Activated CD8-positive, alpha-beta T cell treated with anti-CD3 and anti-CD28 coated beads, Interleukin-2, amount 10 ng/mL, durations not matched to agents 7 days and 5 days (primary cell): ENCODE measurements at places on chromosomes 2 and 18. TPM values are rescaled to one million over a fixed set of nuclear protein-coding genes. Genes with fewer than 3 reads are reported as not detected.

Gene WDFY1
- 41.5 TPM for total RNA-seq

GRCh38 chr2:45128580-45128997 is 119.3 kb upstream of the SIX2 start:
- no peak for DNase-seq

DNA sequence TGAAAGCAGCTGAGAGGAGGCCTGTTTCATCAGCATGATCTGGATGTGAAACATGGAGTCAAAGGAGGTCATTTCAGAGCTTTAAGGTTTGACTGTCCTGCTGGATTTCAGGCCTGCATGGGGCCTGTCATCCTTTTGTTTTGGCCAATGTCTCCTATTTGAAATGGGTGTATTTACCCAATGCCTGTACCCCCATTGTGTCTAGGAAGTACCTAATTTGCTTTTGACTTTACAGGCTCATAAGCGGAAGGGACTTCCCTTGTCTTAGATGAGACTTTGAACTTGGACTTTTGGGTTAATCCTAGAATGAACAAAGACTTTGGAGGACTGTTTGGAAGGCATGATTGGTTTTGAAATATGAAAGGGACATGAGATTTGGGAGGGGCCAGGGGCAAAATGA is 19.3 kb upstream of the CYP27C1 start:
- DNase-seq: no peak

Gene INHBB
- total RNA-seq: not detected

DNA sequence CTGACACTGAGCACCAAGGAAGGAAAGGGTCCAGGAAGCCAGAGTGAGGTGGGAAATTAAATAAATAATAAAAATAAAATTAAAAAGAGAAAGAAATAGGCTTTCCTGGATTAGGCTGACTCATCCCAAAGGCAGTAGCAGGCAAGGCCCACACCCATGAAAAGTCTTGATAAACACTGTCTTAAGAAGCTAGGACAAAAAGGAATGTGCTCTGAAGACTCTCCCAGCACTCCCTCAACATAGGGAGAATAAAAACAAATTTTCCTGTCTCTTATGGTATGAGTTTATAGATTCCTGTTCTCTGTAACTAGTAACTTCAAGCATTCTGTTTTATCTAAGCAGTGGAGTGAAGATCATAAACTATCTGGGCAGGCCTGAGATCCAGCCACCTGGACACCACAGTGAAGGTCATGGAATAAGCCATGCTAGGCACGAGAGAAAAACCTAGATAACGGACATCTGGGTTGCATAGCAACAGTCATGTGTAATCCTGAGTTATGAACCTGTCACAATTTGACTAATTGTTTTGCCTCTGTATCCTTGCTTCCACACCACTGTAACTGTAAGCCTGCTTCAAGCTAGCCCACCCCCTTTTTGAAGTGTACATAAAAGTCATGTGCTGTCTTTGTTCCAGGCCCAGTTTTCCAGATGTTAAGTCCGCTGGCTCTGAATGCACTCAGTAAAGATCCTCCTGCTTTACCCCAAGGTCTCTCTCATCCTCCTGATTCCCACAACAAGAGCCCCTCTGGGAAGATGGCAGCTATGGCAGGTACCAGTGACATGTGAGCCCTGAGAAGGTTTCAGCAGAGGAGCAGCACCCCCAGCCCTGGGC is 107.8 kb downstream of the NDUFA10 start:
- DNase-seq: no peak

DNA sequence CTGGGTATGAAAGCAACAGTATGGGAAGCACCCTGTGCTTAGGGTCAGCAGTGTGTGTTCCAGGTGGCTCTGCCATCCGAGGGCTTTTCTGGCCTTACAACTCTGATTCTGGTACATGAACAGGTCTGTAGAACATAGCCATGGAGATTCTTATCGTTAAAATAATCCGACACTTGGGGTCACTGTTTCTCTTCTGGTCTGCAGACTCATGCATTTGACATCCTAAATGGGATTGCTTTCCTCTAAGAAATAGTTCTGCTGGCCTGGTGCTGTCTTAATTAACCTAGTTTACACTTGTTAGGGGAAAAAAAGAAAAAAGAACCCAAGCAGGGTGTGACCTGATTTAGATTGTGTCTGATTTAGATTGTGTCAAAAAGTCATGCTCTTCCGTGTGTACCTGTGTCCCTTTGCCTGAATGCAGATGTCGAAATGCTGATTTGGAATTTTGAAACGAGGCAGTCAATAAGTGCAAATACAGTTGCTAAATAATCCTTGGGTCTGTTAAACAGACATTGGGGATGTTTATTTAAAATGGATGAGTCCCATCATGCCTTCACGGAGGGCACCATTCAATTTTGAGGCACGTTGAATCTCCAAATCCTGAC is 59.6 kb downstream of the TRPM8 start:
- DNase-seq: peak; percentile 53

GRCh38 chr2:163264341-163264740 is 425.8 kb upstream of the KCNH7 start:
- DNase-seq: no peak

DNA sequence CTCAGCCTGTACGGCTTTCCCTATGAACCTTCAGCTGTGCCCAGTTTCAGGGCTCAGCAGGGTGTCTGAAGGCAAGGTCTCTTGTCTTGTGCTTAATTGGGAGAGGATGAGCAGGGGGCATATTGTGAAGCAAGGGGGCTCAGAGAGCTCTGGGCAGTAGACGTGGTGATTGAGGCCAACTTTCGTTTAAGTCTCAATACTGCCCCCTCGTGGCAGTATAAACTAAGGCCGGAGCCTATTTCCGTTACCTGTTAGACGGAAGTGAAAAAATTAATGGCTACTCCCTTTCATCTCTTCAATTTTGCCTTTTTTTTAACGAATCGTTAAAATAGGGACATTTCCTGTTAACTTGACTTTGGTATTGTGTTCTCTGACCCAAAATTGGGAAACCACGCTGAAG is 193.4 kb downstream of the TDRD15 start:
- peak; percentile 49 for DNase-seq

GRCh38 chr2:151872463-151872862 is 44.2 kb upstream of the ARL5A start:
- no peak for DNase-seq

Gene ELOA2
- not detected for total RNA-seq

GRCh38 chr2:1730015-1730927 is 14.0 kb downstream of the PXDN start:
- DNase-seq: no peak

DNA sequence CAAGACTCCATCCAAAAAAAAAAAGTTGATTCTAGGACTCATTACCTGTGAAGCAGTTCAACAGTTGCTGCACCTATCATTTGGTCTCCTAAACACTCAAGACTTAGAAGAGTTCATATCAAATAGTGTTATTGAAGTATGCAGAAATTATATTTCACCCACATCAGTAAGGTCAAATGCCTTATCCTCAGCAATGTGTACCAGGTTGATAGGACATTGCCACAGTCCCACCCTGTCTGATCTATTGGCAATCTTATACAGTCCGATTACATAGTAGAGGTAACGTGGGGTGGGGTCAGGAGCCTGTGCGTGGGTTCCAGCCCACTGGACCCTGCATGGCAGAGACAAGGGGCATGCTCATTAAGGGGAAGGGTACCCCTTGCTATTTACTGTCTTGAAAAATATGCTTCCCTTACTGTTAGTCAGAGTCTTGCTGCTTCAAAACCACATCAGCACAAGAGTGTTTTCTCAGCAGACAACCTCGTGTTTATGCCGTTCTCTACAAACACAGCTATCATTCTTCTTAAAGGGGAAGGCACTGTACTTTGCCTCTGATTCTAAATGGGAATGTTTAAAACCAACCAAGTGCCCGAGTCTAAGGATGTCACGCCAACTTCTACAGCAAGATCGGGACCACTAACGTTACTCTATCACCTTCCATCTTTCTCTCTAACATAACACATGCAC is 115.2 kb downstream of the MTCL1 start:
- no peak for DNase-seq

DNA sequence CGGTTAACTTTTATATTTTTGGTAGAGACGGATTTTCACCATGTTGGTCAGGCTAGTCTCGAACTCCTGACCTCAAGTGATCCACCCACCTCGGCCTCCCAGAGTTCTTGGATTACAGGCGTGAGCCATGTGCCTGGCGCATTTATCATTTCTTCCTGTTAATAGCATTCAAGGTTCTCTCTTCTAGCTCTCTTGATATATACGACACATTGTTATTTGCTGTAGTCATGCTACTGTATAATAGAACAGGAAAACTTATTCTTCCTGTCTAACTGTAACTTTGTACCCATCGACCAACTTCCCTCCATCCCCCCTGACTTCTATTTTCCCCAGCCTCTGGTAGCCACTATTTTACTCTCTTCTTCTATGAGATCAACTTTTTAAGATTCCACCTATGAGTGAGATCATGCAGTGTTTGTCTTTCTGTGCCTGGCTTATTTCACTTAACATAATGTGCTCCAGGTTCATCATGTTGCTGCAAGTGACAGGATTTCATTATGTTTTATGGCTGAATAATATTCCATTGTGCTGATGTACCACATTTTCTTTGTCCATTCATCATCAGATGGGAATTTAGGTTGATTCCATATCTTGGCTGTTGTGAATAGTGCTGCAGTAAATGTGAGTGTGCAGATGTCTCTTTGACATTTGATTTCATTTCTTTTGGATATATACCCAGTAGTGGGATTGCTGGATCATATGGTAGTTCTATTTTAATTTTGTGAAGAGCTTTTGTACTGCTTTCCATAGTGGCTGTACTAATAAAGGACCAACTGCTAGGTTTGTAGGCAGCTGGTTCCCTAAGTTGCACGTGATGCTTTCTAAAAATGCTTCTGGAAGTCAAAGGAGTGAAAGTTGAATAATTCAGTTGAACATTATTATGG is 205.2 kb downstream of the PRKCE start:
- DNase-seq: no peak

Gene KIF1A
- 1.5 TPM for total RNA-seq

Gene ITGAV
- total RNA-seq: 4.9 TPM
